ENCODE measurements at places on chromosomes 12 and 14.

GRCh38 chr14:75198291-75198933 is 22.0 kb upstream of the TMED10 start:
- no peak for DNase-seq

GRCh38 chr12:123231931-123232330 is 1.0 kb downstream of the MPHOSPH9 start:
- no peak for DNase-seq

- DNase-seq = no peak
These were observed 59.3 kb downstream of the IFNG start for GRCh38 chr12:68100241-68100640.

- DNase-seq = no peak
These were observed 42.6 kb upstream of the FOXJ2 start for GRCh38 chr12:7989827-7990491.

DNA sequence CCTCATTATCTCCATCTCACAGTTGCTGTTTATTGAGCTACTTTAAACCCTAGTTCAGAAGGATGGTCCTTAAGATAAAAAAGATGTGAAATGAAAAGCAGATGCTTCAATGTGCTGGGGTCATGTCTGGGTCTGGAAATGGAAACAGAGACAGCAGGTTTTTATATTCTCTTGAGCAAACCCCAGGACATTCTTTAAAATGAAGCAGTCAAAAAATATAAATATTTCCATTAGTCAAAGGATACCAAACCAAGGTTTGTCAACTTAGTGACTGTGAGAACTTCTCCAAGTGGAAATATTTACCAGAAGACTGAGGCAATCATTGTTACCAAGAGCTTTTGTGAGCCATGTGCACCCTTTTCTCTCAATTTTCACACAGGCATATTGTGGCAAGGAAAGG is 102.5 kb upstream of the DIO2 start:
- DNase-seq = no peak

GRCh38 chr12:3432868-3433267 is 58.1 kb upstream of the PRMT8 start:
- no peak for DNase-seq

DNA sequence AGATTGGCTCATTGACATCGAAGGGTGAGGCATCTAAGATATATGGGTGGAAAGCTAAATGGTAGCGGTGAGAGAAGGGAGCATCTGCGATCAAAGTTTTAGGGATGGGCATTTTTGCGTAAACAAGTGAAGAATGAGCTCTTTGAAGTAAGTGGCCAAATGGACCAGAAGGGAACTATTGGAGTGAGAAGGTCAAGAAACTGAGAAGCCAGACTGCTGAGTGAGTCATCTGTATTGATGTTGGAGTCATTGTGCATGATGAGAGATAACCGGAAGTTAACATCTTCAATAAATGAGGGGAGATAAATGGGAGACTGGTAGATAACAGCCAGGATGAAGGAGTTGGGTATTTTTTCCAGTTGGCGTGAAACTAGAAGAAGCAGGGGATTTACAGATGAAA is 271.9 kb upstream of the PDE3A start:
- no peak for DNase-seq

GRCh38 chr12:84804691-84805473 is 107.7 kb downstream of the SLC6A15 start:
- no peak for DNase-seq

- no peak for DNase-seq
These were observed 6.0 kb downstream of the PAX9 start for GRCh38 chr14:36667679-36668078.

DNA sequence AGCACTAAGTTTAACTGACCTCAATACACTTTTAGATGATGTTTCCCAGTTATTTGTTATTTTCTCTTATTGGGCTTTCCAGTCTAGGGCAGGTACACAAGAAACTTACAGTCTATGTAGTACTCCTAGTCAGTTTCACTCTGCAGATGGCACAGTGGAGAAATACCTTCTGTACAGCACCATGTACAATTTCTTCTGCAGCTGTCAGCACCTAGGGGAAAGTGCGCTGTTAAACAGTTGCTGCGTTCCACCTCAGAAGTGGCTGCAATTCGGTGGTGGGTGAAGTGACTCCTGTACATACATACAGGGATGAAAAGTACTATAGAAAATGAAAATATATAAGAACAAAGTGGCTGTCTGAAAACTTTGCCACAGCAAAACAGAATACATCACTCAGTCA is 48.3 kb downstream of the NOVA1 start:
- no peak for DNase-seq

DNA sequence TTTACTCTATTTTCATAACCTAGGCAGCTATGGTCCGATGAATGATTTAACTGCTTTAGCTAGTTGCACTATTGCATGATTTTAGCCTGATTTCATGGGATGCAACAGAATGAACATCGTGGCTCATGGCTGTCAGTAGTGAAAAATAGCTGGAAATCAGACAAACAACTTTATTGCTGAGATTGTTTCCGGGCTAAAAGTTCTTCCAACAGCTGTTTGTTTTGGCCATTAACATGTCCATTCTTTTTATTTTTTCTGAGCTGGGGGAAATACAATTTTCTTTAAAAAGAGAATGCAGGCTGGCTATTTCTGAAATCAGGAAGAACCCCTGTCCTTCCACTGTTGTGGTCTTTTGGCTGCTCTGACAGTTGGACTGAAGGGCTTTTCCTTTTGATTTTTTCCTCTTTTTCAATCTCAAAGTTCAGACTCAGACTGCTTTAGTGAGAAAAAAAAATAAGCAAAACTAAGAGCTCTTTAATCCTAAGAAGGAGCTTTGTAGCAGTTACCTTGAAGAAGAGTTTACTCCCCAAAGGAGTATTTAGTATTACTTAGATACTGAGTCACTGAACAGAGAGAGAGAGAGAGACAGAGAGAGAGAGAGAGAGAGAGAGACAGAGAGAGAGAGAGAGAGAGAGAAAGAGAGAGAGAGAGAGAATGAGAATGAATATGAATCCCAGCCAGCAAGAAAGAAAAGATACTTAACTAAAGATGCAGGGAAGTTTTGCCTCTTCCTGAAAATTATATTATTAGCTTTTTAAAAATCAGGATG is at the start of gene NAV3:
TSS of gene NAV3 (plus strand) at position 312 of the 769 bp plus-strand sequence. CDS start 568 bp downstream, outside the sequence.
- DNase-seq = no peak

- no peak for DNase-seq
These were observed 12.0 kb upstream of the SLC2A14 start for GRCh38 chr12:7884689-7885088.

DNA sequence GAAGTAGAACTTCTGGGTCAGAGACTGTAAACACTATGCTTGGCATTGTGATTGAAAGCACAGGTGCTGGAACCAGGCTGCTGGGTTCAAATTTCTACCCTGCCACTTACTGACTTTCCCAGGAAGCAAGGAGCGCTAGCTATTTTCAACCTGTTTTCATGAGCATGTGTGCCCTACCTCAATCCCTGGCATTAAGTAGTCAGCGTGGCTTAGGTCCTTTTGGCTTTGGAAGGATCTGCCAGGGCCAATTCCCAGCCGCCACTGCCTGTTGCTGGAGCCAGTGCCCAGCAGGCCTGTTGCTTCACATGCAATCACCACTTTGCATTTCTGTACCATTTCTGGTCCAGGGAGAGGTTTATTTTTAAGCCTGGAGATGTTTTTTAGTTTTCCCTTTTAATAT is 196.3 kb downstream of the TRHDE start:
- DNase-seq = no peak
